Stimulated activated CD8-positive, alpha-beta memory T cell treated with anti-CD3 and anti-CD28 coated beads, Interleukin-2, amount 100 ng/mL, for 1 hour (primary cell): ENCODE measurements at places on chromosomes 7 and 10.

- no peak for DNase-seq
Measured at GRCh38 chr7:46123-46829, 146.1 kb upstream of the FAM20C start.

DNA sequence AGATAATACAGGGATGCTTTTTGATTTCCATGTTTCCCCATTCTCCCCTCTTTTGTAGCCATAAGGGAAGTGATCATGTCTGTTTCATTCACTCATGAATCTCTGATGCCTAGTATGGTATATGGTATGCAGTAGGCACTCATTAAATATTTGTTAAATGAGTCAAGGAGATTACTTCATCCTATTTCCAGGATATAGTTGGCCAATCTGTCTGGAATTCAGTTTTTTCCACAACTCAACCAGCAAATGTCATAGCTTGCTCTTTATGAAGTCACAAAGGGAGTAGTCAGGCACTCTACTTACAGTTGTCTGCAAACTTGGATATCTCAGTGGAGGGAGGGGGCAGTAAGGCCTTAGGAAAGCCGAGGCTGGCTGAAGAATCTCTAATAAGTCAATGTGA, 853.6 kb downstream of the LRMDA start:
- no peak for DNase-seq

DNA sequence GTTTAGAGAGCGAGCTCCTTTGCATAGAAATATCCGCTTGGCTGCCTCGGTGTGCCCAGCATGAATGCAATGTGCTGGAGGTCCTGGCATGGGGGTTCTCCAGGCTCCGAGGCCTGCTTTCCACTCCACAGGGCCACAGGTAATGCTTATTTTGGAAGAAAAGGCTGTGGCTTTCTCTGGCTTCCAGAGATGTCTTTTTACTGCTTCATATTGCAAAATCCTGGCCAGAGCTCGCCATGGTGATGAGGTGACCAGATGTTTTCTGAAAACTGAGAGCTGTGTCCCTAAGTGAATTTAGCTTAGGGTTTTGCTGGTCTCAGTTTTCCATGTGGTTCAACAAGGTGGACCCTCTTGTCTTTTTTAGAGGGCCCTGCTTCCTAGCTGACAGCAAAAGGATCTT, 65.2 kb downstream of the BMPER start:
- DNase-seq: no peak

DNA sequence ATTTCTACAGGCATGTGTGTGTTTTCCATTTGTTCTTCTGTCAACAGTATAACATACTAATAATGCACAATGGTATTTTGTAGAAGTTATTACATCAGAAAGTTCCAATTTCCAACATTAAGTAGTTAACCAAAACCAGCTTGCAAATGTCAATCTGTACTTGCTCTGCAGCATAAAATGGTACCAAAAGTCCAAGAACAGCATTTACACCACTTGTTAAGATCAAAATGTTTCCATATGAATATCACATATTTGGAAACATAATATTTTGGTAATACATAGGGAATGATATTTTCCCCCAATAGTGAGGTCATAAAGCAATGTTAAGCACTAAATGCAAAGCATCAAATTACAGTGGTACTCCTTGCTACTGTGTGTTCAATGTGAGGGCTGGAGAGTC, 162.1 kb downstream of the ZNF438 start:
- DNase-seq: no peak

- no peak for DNase-seq
Measured at GRCh38 chr10:60810437-60811182, 32.3 kb downstream of the CDK1 start.

DNA sequence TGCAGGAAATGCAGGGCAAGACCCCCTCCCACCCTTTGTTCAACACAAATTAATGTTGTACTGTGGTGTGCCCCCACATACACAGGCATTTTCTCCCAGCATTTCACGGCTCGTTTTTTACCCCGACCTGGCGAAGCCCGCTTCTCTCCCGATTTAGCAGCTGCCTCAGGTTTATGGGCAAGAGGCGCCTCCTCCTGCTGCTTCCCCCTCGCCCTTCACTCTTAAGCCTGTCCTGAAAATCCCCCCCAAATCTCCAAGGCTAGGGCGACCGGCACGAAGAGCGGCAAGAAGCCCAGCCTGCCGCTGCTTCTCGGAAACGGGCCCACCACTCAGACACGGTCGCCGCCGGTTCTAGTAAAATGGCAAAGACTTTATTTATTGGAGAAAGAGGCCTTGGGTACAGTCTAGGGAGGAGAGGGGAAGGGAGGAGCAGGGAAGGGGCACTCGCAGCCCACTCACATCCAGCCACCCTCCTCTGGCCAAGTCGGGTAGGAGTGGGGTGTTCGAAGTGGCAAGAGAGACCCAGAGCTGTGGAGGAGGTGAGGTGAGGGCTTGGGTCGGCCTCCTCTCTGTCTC, 3.3 kb downstream of the LBX1 start:
- no peak for DNase-seq

DNA sequence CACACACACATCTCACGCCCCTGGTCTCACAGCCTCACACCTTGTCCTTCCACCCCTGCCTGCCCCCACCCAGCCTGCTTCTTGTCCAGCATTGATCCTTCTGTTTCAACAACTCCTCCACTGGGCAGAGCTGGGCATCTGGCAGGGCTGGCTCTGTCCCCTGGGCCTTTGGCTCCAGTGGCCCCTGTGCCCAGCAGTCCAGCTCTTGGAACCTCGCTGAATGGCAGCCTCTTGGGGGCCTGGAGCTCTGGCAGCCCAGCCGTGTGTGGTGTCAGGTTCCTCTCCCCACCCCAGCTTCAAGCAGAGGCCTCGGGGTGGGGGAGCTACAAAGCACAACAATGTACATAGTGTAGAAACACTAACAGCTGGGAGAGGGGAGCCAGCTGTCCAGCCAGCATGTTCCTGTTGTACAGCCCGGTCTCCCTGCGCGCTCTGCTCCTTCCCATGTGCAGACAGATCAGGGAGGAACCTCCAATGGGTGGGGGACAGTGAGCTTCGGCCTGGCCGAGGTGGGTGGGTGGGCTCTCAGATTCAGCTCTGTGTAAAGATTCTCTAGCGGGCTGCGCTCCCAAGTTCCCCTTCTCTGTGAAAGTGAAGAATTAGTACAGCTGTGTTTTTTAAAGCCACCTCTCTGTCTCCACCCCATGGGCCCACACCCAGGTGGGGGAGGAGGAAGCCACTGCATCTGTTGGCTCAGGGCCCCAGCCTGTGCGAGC, 19.4 kb downstream of the ZMIZ2 start:
- no peak for DNase-seq

GRCh38 chr10:71228875-71229675, 16.7 kb downstream of the UNC5B start:
- no peak for DNase-seq

- no peak for DNase-seq
Measured at GRCh38 chr10:4549139-4549653, 276.8 kb upstream of the AKR1E2 start.

GRCh38 chr7:26096136-26096535, 55.9 kb upstream of the NFE2L3 start:
- DNase-seq: no peak

GRCh38 chr7:26653430-26654399, 210.7 kb downstream of the SKAP2 start:
- no peak for DNase-seq

GRCh38 chr7:7996568-7996967, 28.0 kb downstream of the GLCCI1 start:
- DNase-seq: no peak

DNA sequence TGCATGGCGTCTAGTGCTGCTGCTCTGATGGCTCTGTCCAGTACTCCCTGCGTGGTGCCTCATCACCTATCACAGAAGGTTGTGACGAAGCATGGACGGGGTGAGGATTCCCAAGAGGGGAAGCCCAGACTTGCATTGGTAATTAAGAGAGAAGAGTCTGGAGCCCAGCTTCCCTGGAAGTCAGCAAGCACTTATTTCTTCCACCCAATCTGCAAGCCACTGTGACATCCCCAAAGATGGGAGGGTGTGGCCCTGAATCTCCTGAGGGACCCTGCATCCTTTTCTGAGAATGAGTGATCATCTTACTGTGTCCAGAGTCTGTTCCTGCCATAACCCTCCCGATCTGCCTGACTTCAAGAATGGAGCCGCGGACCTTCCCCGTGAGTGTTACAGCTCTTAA, 166.7 kb downstream of the PTPN20 start:
- DNase-seq: no peak

GRCh38 chr7:47908720-47909119, 39.5 kb downstream of the PKD1L1 start:
- DNase-seq: no peak

- DNase-seq: no peak
Measured at GRCh38 chr10:117609796-117610170, 67.2 kb downstream of the EMX2 start.

GRCh38 chr10:6228647-6229046, 25.9 kb downstream of the PFKFB3 start:
- DNase-seq: no peak

GRCh38 chr7:102864958-102865357, 47.8 kb upstream of the LRRC17 start:
- DNase-seq: no peak

DNA sequence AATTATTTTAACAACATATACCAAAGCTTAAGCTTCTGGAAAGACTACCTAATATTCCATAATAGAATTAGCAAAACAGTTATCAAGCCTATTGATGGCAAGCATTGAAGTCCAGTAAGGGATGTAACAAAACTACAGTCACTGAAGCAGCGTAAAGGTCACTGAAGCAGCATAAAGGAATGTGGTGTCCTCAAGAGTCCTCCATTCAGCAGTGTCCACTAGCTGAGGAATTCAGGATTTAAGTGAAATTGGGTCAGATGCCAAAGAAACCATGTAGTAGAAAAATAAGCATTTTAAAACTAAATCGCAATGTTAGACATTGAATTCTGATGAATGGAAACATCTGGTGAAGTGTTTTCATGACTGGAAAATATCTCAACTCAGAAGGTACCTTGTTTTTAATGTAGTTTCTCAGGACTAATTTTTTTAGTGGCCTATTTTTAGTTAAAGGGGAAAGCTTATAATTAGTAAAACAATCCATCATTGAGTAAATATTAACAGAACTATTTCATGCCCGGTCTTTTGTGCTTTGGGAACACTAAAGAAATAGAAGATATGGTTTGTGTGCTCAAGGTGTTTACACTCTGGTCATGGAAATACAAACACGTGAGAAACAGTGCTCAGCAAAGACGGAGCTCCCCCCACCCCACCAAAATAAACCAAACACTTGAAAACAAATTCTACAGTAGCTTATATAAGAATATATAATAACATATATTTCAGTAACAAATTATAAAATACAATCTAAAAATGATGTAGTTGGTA, 121.4 kb downstream of the CDK14 start:
- DNase-seq: no peak

- no peak for DNase-seq
Measured at GRCh38 chr7:121484089-121484763, 88.1 kb upstream of the FAM3C start.

DNA sequence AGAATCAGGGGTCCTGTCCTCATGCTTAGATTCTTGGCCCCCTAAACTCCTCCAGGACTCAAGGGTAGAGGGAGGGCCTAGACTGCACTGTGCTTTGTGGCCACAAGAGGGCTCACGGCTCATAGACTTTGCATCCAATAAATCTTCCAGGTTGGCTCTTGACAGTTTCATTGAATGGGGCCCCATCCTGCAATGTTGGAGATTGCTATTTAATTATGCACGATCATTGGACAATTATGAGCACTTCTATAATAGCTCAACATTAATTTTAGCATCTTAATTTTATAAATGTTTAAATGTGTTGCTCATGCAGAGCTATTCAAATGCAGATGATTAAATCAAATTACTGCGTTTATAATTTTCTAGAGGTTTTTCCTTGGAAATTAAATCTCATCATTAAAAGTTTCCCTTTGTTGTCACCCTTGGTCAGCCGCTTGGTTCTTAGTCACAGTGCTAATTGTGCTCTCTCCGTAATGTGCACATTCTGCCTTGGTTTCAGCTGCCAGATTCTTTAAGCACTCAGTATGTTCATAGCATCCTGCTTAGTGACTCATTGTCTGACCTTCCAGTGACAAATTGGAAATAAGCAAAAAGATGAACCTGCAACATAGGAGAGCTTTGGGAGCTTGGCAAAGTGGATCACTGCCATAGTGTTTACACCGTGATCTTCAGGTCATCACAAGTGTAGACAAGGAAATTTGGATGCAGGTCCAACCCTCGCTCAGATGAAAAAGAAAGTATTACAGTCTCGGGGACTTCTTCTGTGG, 33.4 kb upstream of the PLPP4 start:
- no peak for DNase-seq

DNA sequence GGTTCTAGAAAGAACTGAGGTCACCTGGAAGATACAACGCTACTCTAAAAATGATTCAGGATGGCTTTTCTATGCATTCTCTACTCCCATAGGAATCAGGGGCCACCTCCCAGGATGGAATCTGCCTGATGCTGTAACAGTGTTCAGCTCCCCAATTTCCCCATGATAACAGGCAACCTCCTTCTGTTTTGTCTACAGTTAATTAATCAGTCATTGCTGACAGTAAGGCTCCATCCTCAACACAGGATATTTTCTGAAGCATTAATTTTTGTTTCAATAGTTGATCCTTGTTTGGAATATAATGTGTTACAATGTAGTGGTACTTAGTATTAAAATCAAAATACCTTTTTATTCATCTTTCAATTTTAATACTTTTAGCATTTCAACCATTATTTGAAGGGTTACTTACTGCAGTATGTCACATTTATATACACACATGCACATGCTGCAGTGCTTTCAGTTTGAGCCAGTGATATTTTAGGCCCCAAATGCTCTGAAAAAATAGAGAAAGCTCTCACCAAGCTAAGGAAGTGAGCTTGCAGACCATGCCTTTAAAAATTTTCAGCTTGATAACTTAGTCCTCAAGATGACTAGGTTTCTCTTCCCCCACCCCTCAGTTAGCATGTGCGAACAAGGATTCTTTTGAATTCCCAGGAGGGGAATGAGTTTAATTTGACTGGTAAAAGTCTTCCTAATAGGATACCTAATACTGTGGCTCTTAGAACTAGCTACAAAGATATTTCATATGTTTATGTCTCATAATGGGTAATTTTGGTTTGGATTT, 592 bp upstream of the PIK3CG start:
- no peak for DNase-seq

DNA sequence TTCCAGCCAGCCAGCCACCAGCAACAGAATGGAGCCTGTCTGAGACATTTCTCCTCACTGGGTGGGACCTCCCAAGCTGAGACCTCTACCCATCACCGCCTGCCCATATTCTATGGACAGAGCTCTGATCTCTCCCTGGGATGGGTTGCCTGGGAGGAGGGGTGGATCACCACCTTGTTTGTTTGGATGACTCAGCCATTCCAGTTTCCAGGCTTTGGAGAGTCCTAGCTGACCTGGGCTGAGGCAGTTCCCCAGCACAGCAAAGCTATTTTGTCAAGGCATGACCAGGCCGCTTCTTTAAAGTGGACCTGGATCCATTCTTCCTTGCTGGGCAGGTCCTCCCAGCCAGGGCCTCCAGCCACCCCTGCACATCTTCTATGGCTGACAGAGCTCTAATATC, 982.3 kb downstream of the DNAJB9 start:
- no peak for DNase-seq

DNA sequence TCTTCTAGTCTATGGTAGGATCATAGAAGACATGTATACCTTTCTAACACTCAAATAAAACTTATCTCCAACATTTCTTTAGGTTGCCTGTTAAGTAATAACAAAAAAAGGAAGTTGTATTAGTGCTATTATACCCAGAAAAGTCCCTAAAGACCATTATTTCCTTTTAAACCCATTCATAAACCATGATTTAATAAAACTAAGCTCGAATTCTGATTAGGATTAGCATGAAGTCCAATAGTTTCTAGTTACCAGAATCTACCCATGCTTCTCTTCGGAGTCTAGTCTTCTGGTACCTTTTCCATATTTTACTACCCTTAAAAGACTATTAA, 62.7 kb downstream of the USP6NL start:
- DNase-seq: no peak

GRCh38 chr7:105319578-105319977, 69.1 kb downstream of the SRPK2 start:
- DNase-seq: no peak
